ENCODE measurements at places on chromosomes 4 and X.

GRCh38 chr4:3227878-3228675 lies 20.9 kb upstream of the MSANTD1 start:
- no peak for DNase-seq

DNA sequence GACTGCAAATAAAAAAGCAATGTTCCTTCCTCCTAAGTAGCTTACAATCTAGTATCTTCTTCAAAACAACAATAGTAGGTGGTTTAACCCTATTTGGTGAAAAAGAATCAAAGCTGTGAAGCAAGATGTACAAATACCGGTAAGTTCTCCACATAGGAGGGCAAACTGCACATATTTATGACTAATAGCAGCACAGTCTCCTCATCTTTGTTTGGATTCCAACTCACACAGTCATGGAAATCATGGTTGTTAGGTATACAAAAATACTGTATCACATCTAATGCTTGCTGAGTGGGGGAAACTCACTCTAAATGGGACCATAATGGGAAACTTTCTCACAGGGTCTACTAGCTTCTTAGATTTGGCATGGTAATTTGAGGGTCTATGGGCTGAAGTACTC lies 597.2 kb downstream of the INPP4B start:
- peak; percentile 72 for DNase-seq

GRCh38 chr4:3122081-3122563 lies 47.6 kb downstream of the HTT start:
- peak; percentile 94 for DNase-seq

- DNase-seq = no peak
Measured at GRCh38 chrX:143632625-143633410, 3.1 kb downstream of the SLITRK4 start.

DNA sequence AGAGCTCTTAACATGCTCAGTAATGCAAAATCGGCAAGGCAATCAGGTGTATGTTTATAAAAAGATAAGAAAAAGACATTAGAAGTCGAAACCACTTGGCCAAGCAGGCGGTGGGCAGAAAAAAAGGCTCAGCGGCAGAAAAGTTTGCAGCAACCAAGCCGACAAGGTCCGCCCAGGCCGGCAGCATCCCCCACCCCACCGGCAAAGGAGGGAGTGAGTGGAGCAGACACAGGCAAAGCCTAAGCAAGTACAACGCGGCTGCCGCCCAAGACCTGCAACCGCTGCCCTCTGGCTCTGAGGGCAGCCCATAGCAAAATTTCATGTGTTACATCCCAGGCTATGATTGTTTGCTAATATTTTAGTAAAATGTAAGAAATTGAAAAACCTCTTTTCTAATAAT lies 125.4 kb upstream of the ZCCHC13 start:
- DNase-seq = no peak

DNA sequence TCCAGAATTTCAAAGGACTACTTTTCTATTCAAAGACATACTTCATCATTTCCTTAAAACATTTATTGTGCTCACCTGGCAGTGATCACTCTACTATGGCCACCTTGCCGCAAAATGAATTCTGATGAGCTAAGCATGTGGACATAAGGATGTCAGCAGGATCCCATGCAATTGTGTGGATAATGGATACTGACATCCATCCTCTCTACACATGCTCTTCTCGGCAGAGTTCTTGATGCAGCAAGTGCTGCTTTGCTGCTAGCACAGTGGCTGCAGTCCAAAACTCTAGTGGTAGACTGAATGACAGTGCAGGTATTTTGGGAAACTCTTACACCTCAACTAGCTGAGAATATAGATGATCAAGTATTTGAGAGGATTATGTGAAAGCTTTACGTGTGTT lies 168.0 kb downstream of the BANK1 start:
- DNase-seq = no peak
